ENCODE measurements at places on chromosomes 5 and 9. TPM values are rescaled to one million over a fixed set of nuclear protein-coding genes. Genes with fewer than 3 reads are reported as not detected.

DNA sequence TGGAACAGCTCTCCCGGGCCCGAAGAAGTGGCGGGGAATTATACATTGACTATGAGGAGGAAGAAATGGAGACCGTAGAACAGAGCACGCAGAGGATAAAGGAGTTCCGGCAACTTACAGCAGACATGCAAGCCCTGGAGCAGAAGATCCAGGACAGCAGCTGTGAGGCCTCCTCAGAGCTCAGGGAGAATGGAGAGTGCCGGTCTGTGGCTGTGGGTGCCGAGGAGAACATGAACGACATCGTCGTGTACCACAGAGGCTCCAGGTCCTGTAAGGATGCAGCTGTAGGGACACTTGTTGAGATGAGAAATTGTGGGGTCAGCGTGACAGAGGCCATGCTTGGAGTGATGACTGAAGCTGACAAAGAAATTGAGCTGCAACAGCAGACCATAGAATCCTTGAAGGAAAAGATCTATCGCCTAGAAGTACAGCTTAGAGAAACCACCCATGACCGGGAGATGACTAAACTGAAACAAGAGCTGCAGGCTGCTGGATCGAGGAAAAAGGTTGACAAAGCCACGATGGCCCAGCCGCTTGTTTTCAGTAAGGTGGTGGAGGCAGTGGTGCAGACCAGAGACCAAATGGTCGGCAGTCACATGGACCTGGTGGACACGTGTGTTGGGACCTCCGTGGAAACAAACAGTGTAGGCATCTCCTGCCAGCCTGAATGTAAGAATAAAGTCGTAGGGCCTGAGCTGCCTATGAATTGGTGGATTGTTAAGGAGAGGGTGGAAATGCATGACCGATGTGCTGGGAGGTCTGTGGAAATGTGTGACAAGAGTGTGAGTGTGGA, 129.5 kb upstream of the DMRT1 start:
- DNase-seq, result no peak

- DNase-seq, result no peak
These were observed 375.2 kb upstream of the IRX2 start for GRCh38 chr5:3126639-3127038.

GRCh38 chr5:82164977-82165713, 113.0 kb downstream of the RPS23 start:
- DNase-seq, result peak; percentile 42

The POU5F2 gene
- total RNA-seq, result 0.24 TPM

GRCh38 chr9:123925161-123925560, 4.8 kb downstream of the DENND1A start:
- DNase-seq, result no peak

DNA sequence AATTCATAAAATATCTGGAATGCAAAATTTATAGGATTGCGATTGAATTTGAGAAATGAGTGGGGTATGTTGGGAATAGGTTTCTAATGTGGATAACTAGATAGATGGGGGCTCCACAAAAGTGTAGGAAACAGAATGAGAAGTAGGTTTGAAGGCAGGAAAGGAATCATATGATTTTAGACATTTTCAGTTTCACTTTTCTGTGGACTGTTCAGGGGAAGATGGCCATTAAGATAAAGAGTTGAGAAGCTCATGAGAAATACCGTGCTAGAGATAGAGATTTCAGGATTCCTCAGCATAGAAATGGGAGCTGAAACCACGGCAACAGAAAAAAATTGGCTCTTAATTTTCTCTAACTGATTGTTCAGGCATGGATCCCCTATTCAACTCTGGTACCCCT, 163.4 kb upstream of the CD180 start:
- peak; percentile 33 for DNase-seq

The ACTBL2 gene
- 0.24 TPM for total RNA-seq

DNA sequence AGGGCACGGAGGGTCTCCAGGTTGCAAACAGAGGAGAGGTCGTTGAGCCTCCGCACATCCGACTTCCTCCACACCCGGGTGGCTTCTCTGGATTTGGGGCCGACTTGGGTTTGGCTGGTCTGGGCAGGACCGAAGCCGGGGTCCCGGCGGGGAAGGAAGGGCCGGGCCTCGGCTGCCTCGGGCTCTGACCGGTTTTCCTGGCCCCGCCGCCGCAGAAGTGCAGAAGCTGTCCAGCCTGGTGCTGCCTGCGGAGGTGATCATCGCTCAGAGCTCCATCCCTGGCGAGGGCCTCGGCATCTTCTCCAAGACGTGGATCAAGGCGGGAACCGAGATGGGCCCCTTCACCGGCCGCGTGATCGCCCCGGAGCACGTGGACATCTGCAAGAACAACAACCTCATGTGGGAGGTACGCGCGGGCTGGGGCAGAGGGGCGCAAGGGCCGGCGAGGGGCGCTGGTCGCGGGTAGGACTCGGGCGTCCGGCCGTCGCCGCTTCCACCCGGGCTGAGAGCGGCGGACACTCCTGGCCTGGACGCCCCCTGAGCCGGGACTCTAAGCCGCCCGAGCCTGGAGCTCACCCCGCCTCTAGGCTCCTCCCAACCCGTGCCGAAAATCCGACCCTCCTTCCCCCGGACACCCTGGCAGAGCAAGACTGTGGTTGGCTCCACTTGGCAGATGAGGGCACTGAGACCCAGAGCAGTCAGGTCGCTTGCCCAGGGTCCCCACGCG, 2.2 kb downstream of the PRDM12 start:
- no peak for DNase-seq

DNA sequence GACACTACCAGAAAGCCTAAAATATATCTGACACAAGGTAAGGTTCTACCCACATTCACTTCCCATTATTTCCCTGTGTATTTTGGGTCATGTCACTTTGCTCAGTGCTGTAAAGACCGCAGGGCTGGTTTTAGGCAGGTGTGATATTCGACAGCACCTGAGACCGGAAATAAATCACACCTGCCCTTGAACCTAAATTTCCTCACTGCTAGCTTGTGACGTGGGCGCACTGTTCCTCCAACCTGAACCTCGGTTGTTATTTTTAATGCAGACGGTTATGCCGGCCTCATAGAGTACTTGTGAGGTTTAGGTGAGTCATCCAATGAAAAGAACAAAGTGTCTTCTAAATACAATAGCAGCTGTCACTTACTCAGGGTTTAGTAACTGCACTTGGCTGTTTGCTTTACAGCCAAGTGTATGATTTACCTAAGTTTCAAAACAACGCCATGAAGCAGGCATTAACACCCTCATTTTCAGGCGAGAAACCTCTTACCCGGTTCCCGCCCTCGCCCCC, 20.7 kb upstream of the ZNF782 start:
- DNase-seq, result peak; percentile 46

GRCh38 chr9:75938946-75939345, 48.5 kb downstream of the PCSK5 start:
- no peak for DNase-seq

GRCh38 chr5:133453831-133454230, 158.5 kb downstream of the FSTL4 start:
- DNase-seq, result no peak

- DNase-seq, result peak; percentile 63
These were observed 221.6 kb downstream of the NR2F1-AS1 start for GRCh38 chr5:93359296-93359959.

The DMRTA1 gene
- total RNA-seq, result 1.1 TPM

GRCh38 chr5:138458856-138459255, 6.4 kb upstream of the EGR1 start:
- no peak for DNase-seq

DNA sequence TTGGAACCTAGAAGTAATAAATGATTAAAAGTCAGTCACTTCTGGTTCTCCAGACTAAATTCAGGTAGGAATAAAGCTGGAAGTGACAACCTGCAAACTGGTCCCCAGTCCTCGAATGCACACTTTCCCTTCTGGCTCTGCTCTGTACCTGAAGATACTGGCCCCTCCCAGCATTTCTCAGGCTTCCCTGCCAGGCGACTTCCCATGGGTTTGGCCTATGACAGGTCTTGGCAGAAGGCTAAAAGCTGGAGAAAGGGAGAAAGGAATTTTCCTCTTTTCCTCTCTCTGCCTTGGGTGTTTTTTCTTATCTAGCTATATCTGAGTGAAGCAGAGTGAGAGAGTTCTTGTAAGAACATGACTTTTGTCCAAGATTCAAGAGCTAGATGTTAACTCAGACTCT, 1005.7 kb downstream of the DTWD2 start:
- no peak for DNase-seq

DNA sequence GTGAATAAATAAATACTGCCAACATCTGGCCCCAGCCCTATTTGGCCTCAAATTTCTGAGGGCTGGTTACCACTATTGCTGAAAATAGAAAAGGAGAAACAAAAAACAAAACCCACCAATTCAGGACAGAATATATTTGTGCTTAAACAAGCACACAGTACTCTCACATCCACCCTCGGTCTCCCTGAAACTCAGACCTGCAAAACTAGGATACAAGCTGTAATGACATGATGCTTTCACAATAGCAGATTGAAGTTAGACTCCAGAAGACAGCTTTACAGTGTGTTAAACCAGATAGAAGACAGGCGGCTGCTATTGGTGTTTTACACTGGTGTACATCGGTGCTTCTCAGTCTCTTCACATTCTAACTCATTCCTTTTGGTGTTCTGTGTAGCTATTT, 214.9 kb upstream of the DMRT1 start:
- no peak for DNase-seq

The PARP8 gene
- 6.1 TPM for total RNA-seq

The PCA3 gene
- total RNA-seq, result not detected

The DAB2 gene
- 19.9 TPM for total RNA-seq

- peak; percentile 85 for DNase-seq
These were observed 14.3 kb downstream of the PTPA start for GRCh38 chr9:129125478-129125877.

DNA sequence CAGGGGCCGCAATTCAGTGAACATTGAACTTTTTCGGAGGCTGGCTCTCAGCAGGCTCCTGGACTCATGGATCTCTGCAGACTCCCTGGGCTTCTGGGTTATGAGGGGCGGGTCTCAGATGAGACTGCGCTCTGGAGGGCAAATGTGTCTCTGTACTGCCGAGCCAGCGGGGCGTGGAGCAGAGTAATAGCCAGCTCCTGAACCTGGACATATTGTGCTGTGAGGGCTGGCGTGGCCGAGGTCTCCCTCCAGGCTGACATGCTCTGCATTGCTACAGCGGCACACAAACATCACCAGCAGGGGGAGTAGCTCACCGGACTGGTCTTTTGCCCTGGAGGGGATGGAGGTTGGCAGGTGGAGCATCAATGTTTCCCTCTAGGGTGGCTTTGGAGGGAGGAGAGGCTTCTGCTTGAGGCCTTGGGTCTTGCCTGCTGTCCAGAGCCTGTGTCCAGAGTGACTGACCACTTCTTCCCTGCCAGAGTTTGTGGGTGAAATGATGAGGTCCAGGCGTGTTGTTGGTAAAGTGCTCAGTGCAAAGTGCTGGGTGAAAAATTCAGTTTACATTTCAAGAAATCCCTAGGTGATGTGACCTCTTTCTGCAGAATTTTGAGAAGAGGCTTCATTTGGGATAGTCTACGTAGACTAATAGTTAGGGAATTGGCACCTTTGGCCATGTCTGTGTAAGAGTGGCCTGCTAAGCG, 10.9 kb upstream of the GADD45G start:
- peak; percentile 14 for DNase-seq

- peak; percentile 35 for DNase-seq
These were observed 197.0 kb upstream of the SEMA6A start for GRCh38 chr5:116771466-116772151.

The LCN1 gene
- total RNA-seq, result not detected

The GARIN3 gene
- not detected for total RNA-seq

The TNFSF15 gene
- total RNA-seq, result 0.49 TPM

DNA sequence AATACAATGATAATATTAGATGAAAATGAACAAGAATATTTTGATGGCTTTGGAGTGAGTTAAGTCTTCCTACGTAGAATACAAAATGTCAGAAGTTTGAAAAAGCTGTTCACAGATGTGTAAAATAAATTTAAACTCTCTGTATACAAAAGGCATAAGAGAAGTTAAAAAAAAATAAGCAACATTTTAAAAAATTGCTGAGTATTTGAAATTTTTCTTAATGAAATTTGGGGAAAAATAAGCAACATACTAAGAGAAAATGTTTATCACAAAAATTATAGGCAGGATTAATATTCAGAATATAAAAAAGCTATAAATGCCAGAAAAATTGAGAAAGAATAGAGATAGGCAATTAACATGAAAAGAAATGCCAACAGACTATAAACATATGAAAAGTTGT, 470.7 kb upstream of the TRPC7 start:
- DNase-seq, result no peak

- DNase-seq, result peak; percentile 34
These were observed 8.2 kb downstream of the ACSL6 start for GRCh38 chr5:132003170-132003744.

DNA sequence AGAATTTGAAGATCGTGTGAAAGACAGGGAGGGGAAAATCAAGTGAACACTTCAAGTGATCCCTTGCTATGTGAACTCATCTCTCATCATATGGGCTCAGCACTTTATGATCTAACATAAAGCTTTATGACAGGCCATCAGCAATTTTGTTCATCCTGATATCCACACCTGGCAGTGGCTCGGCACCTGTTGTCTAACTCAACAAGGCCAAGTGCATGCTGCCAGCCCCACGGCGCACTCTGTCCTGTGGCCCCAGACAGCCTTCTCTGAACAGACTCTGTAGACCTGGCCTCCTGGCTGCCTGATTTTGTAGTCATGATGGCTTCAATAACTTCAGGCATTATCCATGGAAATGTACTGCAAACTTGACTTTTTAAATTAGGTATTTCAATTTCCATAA, 106.3 kb downstream of the MEF2C start:
- DNase-seq, result no peak

DNA sequence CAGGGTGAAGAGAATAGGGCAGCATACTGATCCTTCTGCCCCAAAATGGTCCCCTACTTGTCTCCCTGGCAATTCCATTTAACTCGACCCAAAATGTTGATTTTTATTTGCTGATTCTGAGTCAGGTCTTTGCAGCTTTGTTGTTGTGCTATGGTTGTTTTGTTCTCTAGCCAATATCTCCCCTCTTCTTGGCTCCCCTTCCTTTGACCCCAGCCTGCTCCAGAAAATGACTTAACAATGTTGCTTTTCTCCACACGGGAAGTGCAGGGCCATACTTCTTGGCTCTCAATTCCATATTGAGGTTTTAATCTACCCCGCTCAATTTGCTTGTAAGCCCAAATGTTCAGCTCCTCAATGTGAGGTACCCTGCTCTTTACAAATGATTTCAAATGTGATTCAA, 330.0 kb downstream of the RASEF start:
- no peak for DNase-seq
